ENCODE measurements at places on chromosomes 1 and 21. TPM values are rescaled to one million over a fixed set of nuclear protein-coding genes. Genes with fewer than 3 reads are reported as not detected.

KRTAP11-1 gene
- polyA plus RNA-seq: not detected

DCST1 gene
- not detected for polyA plus RNA-seq

TIPRL gene
- polyA plus RNA-seq: 32.0 TPM

ADAMTS4 gene
- polyA plus RNA-seq: 1.3 TPM

UBASH3A gene
- polyA plus RNA-seq: not detected

FLG gene
- polyA plus RNA-seq: not detected
